ENCODE measurements at places on chromosomes 7 and 10. TPM values are rescaled to one million over a fixed set of nuclear protein-coding genes. Genes with fewer than 3 reads are reported as not detected.

Gene IKZF1
- total RNA-seq = 1.7 TPM

Gene TMEM176A
- 13.3 TPM for total RNA-seq

Gene PNLIPRP2
- not detected for total RNA-seq

DNA sequence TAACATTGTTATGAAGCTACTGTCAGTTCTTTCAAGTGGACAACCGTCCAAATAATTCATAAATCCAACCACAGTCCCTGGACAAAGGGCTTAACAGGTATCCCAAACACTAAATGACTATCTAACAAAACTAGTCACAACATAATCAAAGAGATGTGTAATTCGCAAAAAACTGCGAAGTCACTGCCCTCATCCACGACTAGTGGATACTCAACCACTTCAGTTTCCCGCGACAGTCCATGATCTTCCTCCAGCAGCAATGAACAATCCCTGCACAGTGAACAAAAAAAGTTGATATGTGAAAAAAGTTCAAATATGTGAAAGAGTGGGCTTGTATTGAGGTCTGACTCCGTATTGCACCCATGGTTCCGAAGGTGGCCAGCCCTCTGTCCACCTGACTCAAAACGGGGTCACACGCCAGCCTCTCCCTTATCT is 287 bp downstream of the DCLRE1A start:
- ATAC-seq = no peak

- no peak for ATAC-seq
Measured at GRCh38 chr10:64156166-64156565, 635.0 kb downstream of the REEP3 start.

- ATAC-seq = no peak
Measured at GRCh38 chr7:155947051-155947450, 134.8 kb upstream of the SHH start.

DNA sequence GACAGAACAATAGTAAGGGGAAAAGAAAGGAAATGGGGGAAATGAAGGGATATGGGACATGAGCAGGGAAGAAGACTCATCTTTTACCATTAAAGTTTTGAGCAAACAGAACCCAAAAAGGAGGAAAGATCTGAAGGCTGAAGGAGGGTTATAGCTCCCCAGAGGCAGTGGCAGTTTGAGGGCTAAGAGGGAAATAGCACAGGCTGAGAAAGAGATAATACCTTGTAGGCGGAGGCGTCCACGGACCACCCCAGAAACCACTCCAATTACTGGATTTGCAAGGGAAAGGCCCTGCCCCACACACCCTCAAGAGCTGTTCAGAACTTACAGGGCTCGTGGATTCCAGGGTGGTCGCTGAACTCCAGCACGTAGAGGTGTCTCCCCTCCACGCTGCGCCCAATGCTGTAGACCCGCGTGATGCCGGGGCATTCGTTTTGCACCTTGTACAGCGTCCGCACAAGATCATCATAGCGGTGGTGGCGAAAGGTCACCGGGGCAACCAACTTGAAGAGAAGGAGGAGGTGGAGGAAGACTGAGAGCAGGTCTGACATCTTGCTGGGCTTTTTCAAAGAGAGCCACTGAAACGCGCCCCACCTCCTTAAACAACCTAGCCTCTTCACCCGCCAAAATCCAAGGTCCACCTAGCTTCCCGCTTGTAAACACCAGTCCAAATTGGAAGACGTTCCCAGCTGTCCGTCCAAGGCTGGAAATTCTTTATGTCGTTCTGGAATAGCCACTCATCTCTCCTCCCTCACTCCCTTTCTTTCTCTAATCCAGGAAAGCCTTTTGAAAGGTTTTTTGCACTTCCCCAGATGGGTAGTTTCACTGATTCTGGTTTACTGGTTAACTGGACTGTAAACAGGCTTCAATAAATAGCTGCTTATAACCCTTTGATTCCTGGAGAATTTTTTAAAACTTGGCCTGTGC is at the start of gene CPN1:
Gene CPN1 (minus strand): TSS at position 795 of the 927 bp plus-strand sequence. CDS start 244 bp downstream, at position 551.
- no peak for ATAC-seq

- no peak for ATAC-seq
Measured at GRCh38 chr7:105743351-105744090, 132.9 kb downstream of the ATXN7L1 start.

GRCh38 chr7:42991913-42992591 is 59.9 kb downstream of the MRPL32 start:
- no peak for ATAC-seq

DNA sequence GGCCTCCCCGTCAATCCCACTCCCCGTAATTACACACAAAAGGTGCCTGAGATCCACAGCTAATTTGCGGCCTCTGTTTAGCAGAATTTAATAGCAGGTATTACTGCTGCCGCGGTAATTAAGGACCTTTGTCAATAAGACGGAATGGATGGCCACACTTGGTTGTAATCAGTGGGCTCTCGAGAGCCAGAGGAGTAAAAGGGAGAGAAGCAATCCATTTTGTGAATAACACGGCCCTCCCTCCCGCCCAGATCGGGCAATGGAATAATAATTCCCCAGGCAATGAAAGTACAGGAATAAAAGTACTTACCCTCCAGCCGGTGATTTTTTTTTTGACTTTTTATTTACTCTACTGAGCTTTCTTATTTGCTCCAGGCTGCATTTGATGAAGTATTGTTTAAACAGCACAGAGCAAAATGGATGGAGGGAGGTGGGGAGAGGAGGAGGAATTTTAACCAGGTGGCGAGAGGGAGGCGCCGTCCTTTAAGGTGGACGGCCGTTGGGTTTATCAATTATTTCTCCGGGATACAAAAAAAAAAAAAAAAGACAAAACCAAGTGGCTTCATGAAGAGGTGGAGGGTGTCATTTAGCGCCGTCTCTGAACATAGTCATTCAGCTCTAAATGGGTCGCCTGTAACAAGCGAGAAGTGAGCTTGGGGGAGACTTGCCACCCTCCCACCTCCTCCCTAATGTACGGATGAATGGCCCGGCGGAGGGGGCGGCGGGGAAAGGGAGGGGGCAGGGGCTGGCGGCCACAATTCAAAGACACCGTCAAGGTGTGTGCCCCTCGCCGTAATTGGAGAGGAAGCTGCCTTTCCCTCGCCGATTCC is 120.3 kb downstream of the BUB3 start:
- peak; percentile 56 for ATAC-seq

DNA sequence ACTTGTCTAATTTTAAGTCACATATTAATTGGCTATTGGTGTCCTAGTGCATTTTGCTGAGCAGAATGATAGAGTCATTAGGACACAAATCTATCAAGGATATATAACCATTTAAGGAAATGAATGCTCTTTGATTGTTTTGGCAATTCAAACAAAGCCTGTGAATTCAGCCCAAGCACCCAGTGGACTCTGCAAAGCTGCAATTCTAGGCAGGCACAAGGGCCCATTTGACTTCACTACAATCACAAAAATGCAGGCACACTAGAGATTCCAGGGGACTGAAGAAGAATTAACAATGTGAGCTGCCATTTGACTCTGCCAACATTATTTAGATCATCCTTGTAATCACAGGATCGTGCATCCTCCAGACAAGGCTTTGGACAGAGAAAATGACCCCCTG is 544.2 kb upstream of the PHF14 start:
- ATAC-seq = no peak

Measured in motor neuron (in vitro differentiated cells).